ENCODE measurements at places on chromosomes 7 and 10.

GRCh38 chr7:123398921-123399320 lies 135.5 kb downstream of the IQUB start:
- no peak for DNase-seq

- DNase-seq, result no peak
These were observed 36.1 kb downstream of the HSPA12A start for GRCh38 chr10:116706281-116706680.

DNA sequence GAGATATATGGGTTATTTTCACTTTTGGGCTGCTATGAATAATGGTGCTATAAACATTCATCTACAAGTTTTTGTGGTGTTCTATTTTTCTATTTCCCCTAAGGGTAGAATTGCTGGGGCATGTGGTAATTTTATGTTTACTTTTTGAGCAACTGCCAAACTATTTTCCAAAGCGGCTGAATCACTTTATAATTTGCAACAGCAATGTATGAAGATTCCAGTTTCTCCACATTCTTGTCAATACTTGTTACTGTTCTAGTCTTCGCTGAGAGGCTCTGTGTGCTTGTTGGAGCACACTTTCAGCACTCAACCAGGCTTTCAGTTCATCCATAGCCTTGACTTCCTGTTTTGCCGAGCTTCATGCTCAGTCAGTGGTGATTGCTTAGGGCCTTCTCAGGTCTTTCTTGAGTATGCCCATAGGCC lies 39.0 kb downstream of the ADK start:
- no peak for DNase-seq

- no peak for DNase-seq
These were observed 4.7 kb upstream of the FRMPD2 start for GRCh38 chr10:48279081-48279751.

GRCh38 chr7:47812429-47813136 lies 135.7 kb downstream of the PKD1L1 start:
- DNase-seq, result no peak

DNA sequence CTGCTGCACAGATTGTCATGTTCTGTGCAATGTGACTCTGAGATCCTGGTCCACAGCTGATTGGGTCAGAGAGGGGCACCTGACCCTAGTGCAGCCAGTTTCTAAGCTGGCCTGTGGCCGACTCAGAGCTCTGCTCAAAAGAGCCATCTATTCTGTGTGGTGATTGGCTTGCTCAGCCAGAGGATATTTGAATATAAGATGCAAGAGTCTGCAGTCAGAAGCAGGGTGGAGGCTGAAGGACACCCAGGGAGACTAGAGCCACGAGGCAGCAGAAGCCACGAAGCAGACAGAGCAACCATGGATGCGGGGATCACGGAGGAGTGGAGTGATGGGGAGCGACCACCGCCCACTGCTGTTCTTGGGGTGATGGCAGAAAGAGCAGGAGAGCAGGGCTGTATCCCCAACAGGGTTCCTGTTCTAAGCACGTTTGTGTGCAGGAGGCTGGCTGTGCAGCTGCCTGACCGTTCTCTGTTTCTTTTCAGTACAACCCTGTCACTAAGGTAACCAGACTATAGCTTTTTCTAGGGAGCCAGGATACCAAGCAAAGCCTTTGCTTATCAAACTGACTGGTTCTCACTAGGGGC lies 19.5 kb upstream of the RHEB start:
- peak; percentile 34 for DNase-seq

DNA sequence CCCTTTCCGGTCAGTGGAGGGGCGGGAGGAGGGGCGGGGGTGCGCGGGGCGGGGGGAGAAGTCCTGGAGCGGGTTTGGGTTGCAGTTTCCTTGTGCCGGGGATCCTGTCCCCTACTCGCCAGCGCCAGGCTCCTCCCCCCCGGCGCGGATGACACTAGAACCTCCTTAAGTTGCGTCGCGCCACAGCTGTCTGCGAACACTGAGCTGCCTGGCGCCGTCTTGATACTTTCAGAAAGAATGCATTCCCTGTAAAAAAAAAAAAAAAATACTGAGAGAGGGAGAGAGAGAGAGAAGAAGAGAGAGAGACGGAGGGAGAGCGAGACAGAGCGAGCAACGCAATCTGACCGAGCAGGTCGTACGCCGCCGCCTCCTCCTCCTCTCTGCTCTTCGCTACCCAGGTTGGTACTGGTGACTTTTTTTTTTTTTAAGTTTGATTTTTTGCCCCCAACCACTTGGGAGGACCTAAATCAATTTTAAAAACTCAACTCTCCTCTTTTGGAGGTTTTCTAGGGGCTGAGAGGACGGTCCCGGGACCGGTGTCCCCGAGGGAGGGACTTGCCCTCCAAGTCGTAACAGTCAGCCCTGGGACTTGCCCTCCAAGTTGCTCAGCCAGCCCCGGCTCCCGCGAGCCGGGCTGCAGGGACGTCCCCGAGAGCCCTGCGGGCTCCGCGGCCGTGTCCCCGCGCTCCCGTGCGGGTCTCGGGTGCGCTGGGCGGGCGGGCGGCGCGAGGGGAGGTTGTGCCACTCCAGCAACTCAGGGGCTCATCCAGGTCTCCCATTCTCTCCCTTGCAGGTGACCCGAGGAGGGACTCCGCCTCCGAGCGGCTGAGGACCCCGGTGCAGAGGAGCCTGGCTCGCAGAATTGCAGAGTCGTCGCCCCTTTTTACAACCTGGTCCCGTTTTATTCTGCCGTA lies at the start of gene GATA3:
GATA3 (plus strand) TSS at position 195 of the 914 bp plus-strand sequence. CDS start 968 bp downstream, outside the sequence.
- DNase-seq, result no peak

- no peak for DNase-seq
These were observed 43.9 kb downstream of the PYROXD2 start for GRCh38 chr10:98370831-98371820.

- DNase-seq, result no peak
These were observed 26.2 kb downstream of the ADK start for GRCh38 chr10:74177140-74177677.

- no peak for DNase-seq
These were observed 70.4 kb upstream of the NFE2L3 start for GRCh38 chr7:26081638-26082037.

Measured in NCI-H2081 (cell line).